ENCODE measurements at places on chromosomes 4 and X. TPM values are rescaled to one million over a fixed set of nuclear protein-coding genes. Genes with fewer than 3 reads are reported as not detected.

GRCh38 chrX:154602766-154603437, 16.2 kb downstream of the CTAG1B start:
- H3K27ac ChIP-seq = no peak overlapping the region
- DNase-seq = no peak
- H3K4me3 ChIP-seq = no peak overlapping the region
- H3K4me1 ChIP-seq = peaks cover 5% of the 10 kb centered on the region
- H3K36me3 ChIP-seq = no peaks in the 10 kb centered on the region

DNA sequence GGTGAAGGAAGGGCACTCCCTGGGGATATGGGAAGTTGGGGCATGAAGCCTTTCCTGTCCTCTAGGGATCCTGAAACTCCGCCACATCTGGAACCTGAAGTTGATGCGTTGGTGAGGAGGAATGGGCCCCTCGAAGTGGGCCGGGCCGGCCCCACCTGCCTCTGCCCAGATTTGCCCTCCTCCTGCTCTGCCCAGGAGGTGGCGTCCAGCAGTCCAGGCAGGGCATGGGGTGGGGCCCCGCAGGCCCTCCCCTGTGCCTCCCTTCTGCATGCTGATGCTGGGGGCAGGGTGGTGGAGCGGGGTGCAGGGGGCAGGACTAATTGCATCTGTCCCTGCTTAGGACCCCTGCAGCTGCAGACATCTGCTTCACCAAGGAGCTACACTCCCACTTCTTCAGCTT, 1.8 kb downstream of the TAFAZZIN start:
- peaks cover 7% of the 10 kb centered on the region for H3K4me1 ChIP-seq
- H3K4me3 ChIP-seq = peak overlapping the region; percentile 82
- DNase-seq = no peak
- H3K27ac ChIP-seq = peak overlapping the region; percentile 79
- no peaks in the 10 kb centered on the region for H3K27me3 ChIP-seq

DNA sequence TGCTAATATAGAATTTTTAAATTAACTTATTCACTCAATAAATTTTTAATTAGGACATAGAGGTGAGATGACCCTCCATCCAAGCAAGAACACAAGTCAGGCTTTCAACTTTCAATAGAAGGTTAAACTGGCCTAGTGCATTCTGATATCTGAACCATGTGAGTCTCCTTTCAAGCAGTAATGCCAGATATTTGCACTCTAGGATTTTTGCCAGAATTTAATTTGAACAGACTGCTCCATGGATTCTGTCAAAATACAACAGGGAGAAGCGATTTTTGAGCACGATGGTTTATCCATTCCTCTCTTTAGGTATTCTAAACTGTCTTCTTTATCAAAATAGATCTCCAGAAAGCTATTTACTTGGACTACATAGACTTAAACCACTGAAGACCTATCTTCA, 72.0 kb upstream of the DCLK2 start:
- DNase-seq = no peak
- peaks cover 3% of the 10 kb centered on the region for H3K4me1 ChIP-seq
- H3K27ac ChIP-seq = no peak overlapping the region
- H3K4me3 ChIP-seq = no peak overlapping the region
- peaks cover 19% of the 10 kb centered on the region for H3K27me3 ChIP-seq
- no peaks in the 10 kb centered on the region for H3K36me3 ChIP-seq

- no peak overlapping the region for H3K4me3 ChIP-seq
- no peak overlapping the region for H3K27ac ChIP-seq
- H3K4me1 ChIP-seq = no peaks in the 10 kb centered on the region
- no peaks in the 10 kb centered on the region for H3K36me3 ChIP-seq
Observed at GRCh38 chrX:35809781-35810180, 11.6 kb downstream of the MAGEB16 start.

DNA sequence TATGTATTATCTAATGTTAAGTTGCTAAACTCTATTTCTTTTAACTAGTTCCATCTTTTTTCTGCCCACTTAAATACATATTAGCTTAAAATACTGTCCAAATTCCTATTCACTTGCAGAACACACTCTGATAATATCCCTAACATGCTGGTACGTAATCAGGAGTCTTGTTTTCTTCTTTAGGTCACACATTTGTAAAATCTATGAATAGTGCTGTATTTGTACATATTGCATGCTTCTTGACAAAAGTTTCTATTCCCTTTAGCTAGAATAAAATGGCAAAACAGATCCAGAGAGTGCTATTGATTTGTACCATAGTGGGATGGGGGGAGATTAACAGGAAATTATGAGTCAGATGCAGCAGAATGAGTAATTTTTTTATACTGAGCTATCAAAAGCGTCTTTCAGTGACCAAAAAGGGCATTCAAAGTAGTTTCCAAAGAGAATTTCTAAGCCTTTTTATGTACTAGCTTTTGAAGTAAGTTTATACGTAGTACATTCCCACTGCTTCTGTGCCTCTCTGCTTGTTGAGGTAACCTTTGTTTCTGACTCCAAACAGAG, 126.5 kb downstream of the PTPN13 start:
- peaks cover 3% of the 10 kb centered on the region for H3K4me1 ChIP-seq
- DNase-seq = no peak
- peaks cover 8% of the 10 kb centered on the region for H3K36me3 ChIP-seq
- no peak overlapping the region for H3K4me3 ChIP-seq
- H3K27me3 ChIP-seq = no peaks in the 10 kb centered on the region

GRCh38 chr4:87041141-87041540, 106.3 kb downstream of the AFF1 start:
- no peak overlapping the region for H3K4me3 ChIP-seq
- no peak for DNase-seq
- peaks cover 37% of the 10 kb centered on the region for H3K4me1 ChIP-seq
- H3K36me3 ChIP-seq = no peaks in the 10 kb centered on the region
- H3K27me3 ChIP-seq = no peaks in the 10 kb centered on the region

DNA sequence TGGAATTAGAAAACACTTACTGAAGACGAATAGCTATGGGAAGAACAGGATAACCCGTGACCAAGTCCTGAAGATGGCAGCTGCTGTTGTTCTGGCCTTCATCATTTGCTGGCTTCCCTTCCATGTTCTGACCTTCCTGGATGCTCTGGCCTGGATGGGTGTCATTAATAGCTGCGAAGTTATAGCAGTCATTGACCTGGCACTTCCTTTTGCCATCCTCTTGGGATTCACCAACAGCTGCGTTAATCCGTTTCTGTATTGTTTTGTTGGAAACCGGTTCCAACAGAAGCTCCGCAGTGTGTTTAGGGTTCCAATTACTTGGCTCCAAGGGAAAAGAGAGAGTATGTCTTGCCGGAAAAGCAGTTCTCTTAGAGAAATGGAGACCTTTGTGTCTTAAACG, 2.4 kb downstream of the AGTR2 start:
- no peak overlapping the region for H3K4me3 ChIP-seq
- no peaks in the 10 kb centered on the region for H3K27me3 ChIP-seq
- H3K4me1 ChIP-seq = no peaks in the 10 kb centered on the region
- DNase-seq = no peak
- no peak overlapping the region for H3K27ac ChIP-seq

CT45A3 gene
- total RNA-seq = not detected

CDX4 gene
- not detected for total RNA-seq

FOXR2 gene
- total RNA-seq = not detected

GRCh38 chr4:145885666-145886065, 53.0 kb downstream of the ZNF827 start:
- peaks cover 5% of the 10 kb centered on the region for H3K4me1 ChIP-seq
- peaks cover 7% of the 10 kb centered on the region for H3K36me3 ChIP-seq
- no peak overlapping the region for H3K4me3 ChIP-seq
- H3K27ac ChIP-seq = no peak overlapping the region

VCX2 gene
- total RNA-seq = not detected
